ENCODE measurements at places on chromosomes 16 and 17.

DNA sequence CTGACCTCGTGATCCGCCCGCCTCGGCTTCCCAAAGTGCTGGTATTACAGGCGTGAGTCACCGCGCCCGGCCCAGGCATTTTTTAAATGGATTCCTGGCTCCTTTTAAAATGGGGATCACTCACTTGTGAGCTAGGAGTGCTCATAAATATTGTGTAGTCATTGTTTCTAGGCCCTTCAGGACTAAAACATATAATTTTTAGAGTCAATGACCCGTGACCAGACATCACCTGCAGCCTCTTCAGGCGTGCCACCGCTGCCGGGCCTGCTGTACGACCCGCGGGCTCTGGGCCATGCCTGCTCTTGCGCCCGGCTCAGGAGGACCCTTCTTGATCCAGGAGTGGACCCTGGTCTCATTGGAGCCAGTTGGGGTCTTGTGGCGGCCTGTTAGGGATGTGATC lies 30.8 kb downstream of the EFCAB5 start:
- DNase-seq: no peak

- no peak for DNase-seq
Observed at GRCh38 chr16:53984936-53985335, 281.0 kb downstream of the FTO start.

GRCh38 chr17:82563318-82563717 lies 43.8 kb downstream of the FOXK2 start:
- DNase-seq: no peak

- DNase-seq: no peak
Observed at GRCh38 chr17:44193326-44194084, 6.2 kb downstream of the ATXN7L3 start.

DNA sequence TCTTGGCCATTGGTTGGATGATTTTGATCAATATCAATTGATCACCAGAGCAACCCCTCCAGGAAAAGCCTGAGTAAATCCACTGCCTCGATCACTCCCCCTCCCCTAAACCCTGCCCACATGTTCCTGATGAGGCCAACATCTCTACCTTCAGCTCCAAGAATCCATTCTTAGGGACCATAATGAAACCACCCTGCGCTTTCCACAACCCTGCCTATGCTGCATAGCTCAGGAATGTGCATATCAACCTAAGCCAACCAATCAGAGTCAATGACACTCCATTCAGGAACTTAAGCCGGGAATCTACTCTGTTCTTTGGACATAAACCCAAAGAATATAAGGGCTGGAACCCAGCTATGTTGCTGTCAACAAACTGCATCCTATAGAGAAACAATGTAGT lies 86.3 kb downstream of the MYH11 start:
- DNase-seq: no peak

GRCh38 chr16:88883117-88883895 lies 16.8 kb upstream of the PABPN1L start:
- DNase-seq: no peak

GRCh38 chr17:31877911-31878702 lies 19.1 kb upstream of the COPRS start:
- DNase-seq: peak; percentile 79

GRCh38 chr16:15899538-15900100 lies 11.2 kb upstream of the CEP20 start:
- DNase-seq: peak; percentile 57

GRCh38 chr17:40900809-40901356 lies 15.8 kb upstream of the KRT20 start:
- no peak for DNase-seq

DNA sequence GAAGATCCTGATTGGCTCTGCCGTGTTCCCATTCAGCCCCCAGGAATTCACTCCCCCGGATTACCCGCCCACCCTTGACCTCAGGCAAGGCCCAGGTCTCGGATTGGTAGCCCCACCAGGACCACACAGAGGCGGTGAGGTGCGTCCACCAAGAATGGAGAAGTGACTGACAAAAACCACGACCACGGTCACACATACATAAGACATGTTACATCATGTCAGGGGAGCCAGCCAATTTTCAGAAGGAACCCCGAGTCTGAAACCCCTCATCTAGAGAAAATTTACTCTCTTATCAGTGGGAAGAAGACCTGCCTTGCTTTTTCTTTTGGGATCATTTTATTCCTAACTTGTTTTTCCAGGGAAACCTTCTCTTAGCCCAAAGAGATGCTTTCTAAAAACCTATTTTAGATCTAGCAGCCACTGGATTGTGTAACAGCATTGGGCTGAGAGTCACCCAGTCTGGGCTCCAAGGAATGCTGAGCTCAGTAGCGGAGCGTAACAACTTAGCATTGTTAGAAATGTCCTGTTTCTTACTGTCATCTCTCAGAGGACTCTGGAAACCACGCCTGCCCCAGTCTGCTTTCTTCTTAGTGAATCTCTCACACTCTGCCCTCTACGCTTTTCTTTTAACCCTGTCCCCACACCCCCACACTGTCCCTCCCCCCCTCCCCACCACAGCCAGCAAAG lies 164.1 kb downstream of the CMIP start:
- DNase-seq: peak; percentile 89

DNA sequence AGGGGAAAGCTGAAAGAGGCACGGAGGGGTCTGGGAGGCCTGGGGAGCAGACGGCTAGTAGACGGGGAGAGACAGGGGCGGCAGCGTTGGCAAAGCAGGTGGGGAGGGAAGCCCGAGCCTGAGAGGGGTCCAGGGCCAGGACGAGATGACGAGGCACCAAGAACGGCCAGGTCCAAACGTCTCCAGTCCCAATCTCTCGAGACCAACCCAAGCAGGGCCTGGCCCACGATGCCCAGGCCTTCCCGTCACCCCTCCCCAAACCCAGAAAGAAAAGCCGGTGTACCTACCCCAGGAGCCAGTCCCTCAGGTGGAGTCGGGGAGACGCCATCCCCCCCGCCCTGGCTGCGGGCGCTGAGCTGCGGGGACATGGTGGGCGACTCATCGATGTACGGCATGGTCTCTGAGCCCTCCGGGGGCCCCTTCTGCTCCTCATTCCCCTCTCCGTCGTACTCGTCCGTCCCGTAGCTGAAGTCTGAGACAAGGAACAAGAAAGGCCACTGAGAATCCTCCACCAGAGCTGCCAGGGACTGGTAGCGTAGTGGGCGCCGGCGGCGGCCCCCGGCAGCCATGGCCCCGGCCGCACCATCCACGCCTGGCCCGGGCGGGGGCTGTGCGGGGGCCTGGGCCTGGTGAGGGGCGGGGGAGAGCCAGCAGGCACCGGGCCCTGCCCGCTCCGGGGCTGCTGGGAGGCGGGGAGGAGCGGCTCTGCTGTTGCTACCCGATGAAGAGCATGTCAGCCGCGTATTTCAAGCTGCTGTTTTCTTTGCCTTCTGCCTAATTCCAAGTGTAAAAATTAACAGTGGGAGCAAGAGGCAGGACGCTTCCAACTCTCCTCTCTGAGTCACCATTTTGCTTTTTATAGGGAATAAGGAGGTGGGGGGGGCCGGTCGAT lies 54.6 kb downstream of the ABR start:
- DNase-seq: no peak

DNA sequence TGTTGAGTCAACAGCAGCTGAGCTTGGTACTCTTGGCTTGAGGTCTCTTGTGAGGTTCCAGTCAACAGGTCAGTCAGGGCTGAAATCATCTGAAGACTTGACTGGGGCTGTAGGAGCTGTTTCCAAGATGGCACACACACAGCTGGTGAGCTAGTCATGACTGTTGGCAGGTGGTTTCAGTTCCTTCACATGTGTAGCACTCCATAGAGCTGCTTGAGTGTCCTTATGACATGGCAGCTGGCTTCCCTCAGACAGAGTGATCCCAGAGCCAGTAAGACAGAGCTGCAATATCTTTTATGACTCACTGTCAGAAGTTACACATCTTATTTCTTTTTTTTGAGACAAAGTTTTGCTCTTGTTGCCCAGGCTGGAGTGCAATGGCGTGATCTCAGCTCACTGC lies 19.5 kb upstream of the GAS7 start:
- no peak for DNase-seq

DNA sequence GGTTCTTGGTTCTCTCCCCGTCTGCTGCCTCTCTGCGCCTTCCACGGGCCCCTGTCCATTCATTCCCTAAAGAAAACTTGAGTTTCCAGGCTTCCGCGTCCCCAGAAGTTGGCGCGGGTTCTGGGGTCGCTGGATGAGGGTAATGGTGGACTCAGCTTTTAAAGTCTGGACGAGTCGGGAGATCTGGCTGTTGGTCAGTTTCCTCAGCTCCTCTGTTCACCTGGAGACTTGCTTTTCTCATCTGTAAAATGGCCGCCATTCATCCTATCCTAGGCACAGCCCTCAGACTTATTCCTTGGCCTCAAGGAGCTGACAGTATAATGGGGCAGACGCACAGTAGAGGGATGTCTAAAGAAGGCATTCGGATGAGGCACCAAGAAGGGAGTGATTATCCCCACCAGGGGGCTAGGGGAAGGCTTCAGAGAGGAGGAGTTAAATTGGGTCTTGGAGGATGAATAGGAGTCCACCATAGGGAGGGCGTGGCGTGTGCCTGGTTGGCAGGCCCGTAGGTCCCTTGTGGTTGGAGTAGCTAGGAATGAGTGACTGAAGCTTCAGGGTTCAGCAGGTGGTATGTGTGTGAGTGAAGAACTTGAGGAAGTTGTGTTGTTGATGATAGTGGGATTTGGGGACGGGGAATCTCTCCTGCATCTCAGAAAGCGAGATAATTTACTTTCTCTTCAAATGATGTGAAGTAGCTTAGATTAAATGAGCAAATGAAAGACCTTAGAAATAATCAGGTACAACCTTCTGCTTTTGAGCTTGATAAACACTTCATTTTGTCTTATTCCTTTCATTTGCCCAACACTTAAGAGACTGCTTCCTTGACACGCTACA lies 652 bp downstream of the VPS35L start:
- DNase-seq: peak; percentile 61

- no peak for DNase-seq
Observed at GRCh38 chr16:80569440-80570105, 28.8 kb downstream of the DYNLRB2 start.

- no peak for DNase-seq
Observed at GRCh38 chr17:29847118-29847517, 82.9 kb downstream of the SSH2 start.

DNA sequence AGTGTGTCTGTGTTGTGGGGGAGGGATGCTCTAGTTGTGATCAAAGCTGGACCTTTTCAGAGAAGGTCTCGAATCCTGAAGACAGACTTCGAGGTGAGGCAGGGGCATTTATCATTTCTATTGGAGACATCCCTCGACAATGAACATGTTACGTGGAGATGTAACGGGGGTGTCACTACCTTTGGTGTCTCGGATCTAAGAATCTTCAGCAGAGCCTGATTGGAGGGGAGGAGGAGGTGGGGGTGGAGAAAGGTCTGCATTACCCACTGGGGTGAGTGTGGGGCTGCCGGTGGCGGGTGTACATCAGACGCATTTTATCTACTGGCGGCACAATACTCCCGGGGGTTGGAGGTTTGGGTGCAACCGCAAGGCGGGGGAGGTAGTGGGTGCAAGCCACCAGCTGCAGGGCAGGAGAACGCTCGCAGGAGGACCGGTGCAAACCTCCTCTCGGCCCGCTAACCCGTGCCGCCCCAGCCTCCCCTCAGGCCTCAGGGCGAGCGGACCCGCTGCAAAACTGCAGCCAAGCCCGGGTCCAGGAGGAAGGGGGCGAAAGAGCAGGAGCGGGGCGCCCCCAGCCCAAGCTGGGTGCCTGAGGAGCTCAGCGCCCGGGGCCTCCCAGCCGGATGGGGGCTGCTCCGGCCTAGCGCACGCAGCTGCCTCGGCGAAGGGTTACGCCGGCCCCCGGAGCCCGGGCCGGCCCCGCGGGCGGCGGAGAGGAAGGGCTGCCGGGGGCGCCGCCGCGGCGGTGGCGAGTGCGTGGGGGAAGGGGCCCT lies 735 bp downstream of the ZNF652 start:
- peak; percentile 51 for DNase-seq

GRCh38 chr16:88846088-88846487 lies 10.7 kb downstream of the GALNS start:
- DNase-seq: no peak

DNA sequence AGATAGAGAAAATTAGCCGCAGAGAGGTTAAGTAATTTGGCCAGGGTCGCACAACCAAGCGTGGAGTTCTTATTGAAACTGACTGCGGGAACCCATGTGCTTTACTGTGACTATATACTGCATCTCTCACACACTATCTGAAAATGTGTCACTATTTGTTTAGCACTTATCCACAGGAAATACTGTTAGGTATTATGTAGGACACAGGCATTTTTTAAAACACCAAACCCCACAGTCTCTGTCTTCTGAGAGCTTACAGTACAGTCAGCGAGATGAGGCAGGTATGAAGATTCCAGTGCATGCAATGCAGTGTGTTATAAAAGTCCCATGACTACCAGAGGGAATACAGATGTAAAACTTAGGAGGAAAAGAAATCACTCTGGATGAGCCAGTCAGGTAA lies 11.3 kb downstream of the RBL2 start:
- no peak for DNase-seq

- peak; percentile 98 for DNase-seq
Observed at GRCh38 chr16:70685938-70686375, at the start of gene MTSS2. MTSS2 (minus strand) TSS chr16:70686053; CDS start chr16:70685791, 262 bp downstream.

DNA sequence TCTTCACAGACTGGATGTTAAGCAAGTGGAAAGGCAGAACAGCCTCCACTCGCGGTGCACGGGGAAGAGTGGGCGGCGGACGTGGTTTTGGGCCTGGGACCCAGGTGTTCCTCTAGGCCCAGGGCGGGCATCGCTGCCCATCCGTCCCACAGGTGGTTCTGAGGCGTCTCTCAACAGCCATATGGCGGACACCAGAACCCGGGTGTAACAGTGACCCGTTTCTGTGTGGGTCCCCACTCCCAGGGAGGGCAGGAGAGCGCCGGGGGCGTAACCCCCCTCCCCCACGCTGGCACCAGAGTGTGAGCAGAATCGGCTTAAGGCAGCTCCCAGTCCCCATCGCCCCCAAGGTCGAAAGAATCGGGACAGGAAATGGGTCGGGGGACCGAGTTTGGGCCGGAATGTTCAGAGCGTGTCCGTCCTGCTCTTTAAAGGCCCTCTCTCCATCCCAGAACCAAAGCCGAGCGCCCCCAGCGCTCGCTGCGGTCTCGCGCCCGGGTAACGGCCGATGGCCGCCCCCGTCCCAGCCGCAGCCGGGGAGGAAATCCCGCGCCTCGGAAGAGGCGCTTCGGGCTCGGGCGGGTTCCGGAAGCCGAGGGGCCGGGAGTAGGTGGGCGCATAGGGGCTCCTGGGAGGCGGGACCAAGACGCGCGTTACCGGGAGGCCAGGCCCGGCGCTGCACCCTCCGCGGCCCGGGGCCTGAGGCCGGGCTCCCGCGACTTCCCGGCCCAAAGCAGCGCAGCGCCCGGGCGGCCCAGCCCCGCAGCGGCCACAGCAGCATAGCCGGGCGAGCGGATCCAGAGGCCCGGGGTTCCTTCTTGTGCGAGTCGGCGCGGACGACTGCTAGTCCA lies at the start of gene TK2:
Gene TK2, minus strand, starts transcription at position 839 of the 848 bp plus-strand sequence. Its CDS starts 61 bp downstream, at position 778.
- DNase-seq: peak; percentile 88

GRCh38 chr17:50903604-50904517 lies 37.7 kb upstream of the TOB1 start:
- DNase-seq: peak; percentile 64

GRCh38 chr16:983044-984030 lies 1.8 kb downstream of the SOX8 start:
- peak; percentile 10 for DNase-seq

All from adipocyte (in vitro differentiated cells).